ENCODE measurements at places on chromosomes 6 and 20. TPM values are rescaled to one million over a fixed set of nuclear protein-coding genes. Genes with fewer than 3 reads are reported as not detected.

The FLRT3 gene
- total RNA-seq, result 0.30 TPM

The MEI4 gene
- total RNA-seq, result not detected

The CYP24A1 gene
- not detected for total RNA-seq

The SRMS gene
- not detected for total RNA-seq

The TCP11 gene
- not detected for total RNA-seq

Measured in mammary microvascular endothelial cell (primary cell).